ENCODE measurements at places on chromosomes 3 and 15. TPM values are rescaled to one million over a fixed set of nuclear protein-coding genes. Genes with fewer than 3 reads are reported as not detected.

The HIGD2B gene
- total RNA-seq = not detected

- H3K27ac ChIP-seq = peak overlapping the region; percentile 87
- H3K4me1 ChIP-seq = no peaks in the 10 kb centered on the region
- no peaks in the 10 kb centered on the region for H3K27me3 ChIP-seq
- H3K36me3 ChIP-seq = no peaks in the 10 kb centered on the region
Measured at GRCh38 chr15:72685301-72685924, 569 bp downstream of the HIGD2B start.

GRCh38 chr3:152382312-152383135, 113.8 kb downstream of the MBNL1 start:
- peak overlapping the region; percentile 24 for H3K4me3 ChIP-seq
- H3K27ac ChIP-seq = peak overlapping the region; percentile 74
- no peak for DNase-seq
- no peaks in the 10 kb centered on the region for H3K27me3 ChIP-seq
- H3K36me3 ChIP-seq = no peaks in the 10 kb centered on the region

The LSAMP gene
- 2.5 TPM for total RNA-seq

DNA sequence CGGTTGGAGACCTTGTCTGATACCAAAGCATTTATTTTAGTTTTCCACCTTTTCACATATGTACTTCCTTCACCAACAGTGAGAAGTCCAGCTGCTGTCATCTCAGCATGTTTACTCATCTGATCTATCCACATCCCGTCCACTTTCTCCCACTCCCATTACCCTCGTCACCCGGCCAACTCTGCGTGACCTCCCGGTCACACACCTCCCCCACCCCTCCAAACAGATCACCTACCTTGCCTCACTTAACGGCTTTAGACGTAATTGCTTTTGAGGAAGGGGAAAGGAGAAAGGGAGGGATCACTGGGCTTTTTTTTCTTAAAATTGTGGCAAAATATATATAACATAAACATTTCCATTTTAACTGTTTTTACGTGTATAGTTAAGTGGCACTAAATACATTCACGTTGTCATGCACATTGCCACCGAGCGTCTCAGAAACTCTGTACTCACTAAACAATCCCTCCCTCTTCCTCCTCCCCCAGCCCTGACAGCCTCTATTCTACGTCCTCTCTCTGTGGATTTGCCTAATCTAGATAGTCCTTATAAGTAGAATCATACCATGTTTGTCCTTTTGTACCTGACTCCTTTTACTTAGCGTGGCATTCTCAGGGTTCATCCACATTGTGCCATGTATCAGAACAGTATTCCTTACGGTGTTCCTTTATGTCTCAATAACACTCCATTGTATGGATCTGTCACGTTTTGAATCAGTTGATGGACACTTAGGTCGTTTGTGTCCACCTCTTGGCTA, 67.2 kb downstream of the LMLN start:
- no peaks in the 10 kb centered on the region for H3K27me3 ChIP-seq
- no peak overlapping the region for H3K27ac ChIP-seq
- H3K36me3 ChIP-seq = no peaks in the 10 kb centered on the region
- H3K4me1 ChIP-seq = no peaks in the 10 kb centered on the region
- no peak for DNase-seq
- H3K4me3 ChIP-seq = no peak overlapping the region

- no peaks in the 10 kb centered on the region for H3K27me3 ChIP-seq
- no peaks in the 10 kb centered on the region for H3K4me1 ChIP-seq
- peak overlapping the region; percentile 53 for H3K27ac ChIP-seq
- DNase-seq = no peak
Measured at GRCh38 chr3:111723293-111724215, 128.4 kb upstream of the ZBED2 start.

The SLC28A2 gene
- not detected for total RNA-seq

The GOLGA8J gene
- total RNA-seq = not detected

The RETNLB gene
- total RNA-seq = not detected

GRCh38 chr3:189975391-189975990, 145.2 kb downstream of the P3H2 start:
- no peak for DNase-seq
- H3K4me1 ChIP-seq = no peaks in the 10 kb centered on the region
- H3K27ac ChIP-seq = peak overlapping the region; percentile 31
- no peak overlapping the region for H3K4me3 ChIP-seq

The CXCR6 gene
- total RNA-seq = not detected

GRCh38 chr3:120172070-120172469, 77.8 kb upstream of the GSK3B start:
- no peaks in the 10 kb centered on the region for H3K36me3 ChIP-seq
- H3K4me3 ChIP-seq = no peak overlapping the region
- no peaks in the 10 kb centered on the region for H3K4me1 ChIP-seq
- H3K27me3 ChIP-seq = no peaks in the 10 kb centered on the region
- peak; percentile 25 for DNase-seq
- no peak overlapping the region for H3K27ac ChIP-seq

- no peaks in the 10 kb centered on the region for H3K4me1 ChIP-seq
- H3K27ac ChIP-seq = no peak overlapping the region
- no peak for DNase-seq
- H3K27me3 ChIP-seq = no peaks in the 10 kb centered on the region
- no peaks in the 10 kb centered on the region for H3K36me3 ChIP-seq
- H3K4me3 ChIP-seq = no peak overlapping the region
Measured at GRCh38 chr3:42900226-42901072, 5.5 kb upstream of the ZNF662 start.

DNA sequence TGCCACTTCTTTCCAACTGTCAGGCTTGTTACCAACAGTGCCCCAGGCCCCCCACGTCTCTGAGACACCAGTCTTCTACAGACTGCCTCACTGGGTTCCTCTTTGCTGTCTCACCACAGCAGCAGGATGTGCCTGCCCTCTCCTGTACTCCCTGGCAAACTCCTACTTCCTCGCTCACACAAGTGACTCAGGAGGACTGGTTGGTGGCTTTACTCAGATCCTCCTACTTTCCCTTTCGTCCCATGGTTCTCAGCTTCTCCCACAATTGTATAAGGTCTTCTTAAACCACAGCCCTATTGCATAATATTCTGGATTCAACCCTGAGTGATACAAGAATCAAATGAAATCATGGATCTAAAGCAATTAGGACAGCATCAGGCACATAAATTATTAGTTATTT, 246.6 kb upstream of the PROK2 start:
- H3K27ac ChIP-seq = no peak overlapping the region
- no peaks in the 10 kb centered on the region for H3K27me3 ChIP-seq
- no peaks in the 10 kb centered on the region for H3K36me3 ChIP-seq
- H3K4me1 ChIP-seq = no peaks in the 10 kb centered on the region

DNA sequence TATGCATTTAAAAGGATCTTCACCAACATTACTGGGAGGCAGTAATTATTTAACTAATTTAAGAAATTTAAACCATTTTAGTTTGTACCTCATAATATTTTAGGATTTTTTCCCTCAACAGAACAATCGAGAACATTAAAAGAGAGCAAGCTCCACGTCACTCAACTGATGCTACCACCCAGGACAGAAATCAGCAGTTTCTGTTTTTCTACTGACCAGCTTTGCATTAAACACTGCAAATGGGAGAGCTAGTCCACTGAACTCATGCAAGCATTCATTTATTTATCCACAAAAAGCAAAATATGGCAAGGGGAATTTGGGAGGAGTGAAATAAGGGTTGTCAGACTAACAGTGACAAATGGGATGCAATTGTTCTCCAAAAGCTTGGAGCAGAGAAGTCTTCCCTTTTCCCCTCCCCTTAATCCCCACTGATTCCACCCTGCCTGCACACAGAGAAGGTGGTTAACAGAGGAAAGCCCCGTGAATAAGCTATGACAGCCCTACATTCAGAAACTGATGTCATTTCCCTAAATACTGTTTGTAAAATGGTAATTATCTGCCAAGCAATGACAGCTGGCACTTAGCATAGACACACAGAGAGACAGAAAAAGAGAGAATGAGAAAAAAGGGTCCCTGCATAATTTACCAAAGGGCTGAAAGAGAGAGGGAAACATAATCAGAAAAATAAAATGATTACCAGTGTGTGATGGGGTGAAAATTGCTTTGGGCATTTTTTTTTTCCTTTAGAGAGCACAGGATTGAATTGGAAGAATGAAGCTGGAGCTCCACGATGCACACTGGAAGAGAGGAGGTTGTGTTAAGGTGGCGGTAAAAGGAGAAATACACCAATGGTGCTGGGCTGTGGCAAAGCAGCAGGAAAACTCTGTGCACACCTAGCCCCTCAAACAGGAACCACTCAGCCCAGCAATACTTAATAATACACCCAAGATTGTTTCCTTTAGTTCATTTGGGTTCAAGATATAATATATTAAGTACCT, 777.4 kb downstream of the TUSC7 start:
- H3K36me3 ChIP-seq = no peaks in the 10 kb centered on the region
- H3K27ac ChIP-seq = no peak overlapping the region
- H3K4me1 ChIP-seq = no peaks in the 10 kb centered on the region

DNA sequence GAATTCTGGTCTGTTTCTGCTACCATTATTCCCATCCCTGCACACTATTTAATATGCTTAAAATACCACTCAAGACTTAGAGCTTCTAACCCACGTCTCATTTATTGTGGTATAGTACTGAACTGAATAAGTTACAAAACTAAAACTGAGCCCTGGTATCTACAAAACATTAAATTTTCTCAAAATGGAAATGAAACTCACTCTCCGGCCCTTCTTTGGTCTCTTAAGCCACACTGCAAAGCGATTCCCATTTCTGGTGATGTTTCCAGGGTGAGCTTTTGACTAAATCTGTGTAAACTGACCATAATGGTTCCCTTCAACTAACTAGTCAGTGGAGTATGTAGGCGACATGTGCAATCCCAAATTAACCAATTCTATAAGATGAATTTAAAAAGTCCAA, 18.6 kb downstream of the KPNA4 start:
- no peaks in the 10 kb centered on the region for H3K27me3 ChIP-seq
- no peak overlapping the region for H3K27ac ChIP-seq
- no peaks in the 10 kb centered on the region for H3K4me1 ChIP-seq
- H3K4me3 ChIP-seq = no peak overlapping the region
- H3K36me3 ChIP-seq = no peaks in the 10 kb centered on the region
- no peak for DNase-seq

GRCh38 chr3:67655364-67656121, 1.1 kb upstream of the SUCLG2 start:
- peak; percentile 20 for DNase-seq
- no peaks in the 10 kb centered on the region for H3K4me1 ChIP-seq
- no peak overlapping the region for H3K27ac ChIP-seq
- peak overlapping the region; percentile 96 for H3K4me3 ChIP-seq

The CHRM5 gene
- total RNA-seq = not detected

The ASB14 gene
- not detected for total RNA-seq

DNA sequence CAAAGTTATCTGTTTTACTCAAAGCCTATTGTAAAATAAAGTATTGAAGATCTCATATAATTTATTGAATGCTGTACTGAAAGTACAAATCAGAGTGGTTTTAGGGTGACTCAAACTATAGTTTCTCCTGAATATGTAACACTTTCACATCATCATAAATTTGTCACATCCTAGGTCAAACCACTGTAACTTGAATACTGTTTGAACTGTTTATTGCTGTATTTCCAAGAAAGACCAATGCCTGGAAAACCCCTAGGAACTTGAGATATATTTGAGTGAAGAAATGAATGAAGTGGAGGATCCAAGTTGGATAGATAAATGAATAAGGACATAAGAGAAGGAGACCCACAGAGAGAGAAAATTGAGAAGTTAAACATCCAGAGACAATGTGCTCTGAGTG, 348.2 kb downstream of the GRM7 start:
- H3K4me1 ChIP-seq = no peaks in the 10 kb centered on the region
- no peak overlapping the region for H3K27ac ChIP-seq
- H3K27me3 ChIP-seq = no peaks in the 10 kb centered on the region
- no peak overlapping the region for H3K4me3 ChIP-seq

- no peak for DNase-seq
- no peak overlapping the region for H3K27ac ChIP-seq
- no peaks in the 10 kb centered on the region for H3K4me1 ChIP-seq
- no peaks in the 10 kb centered on the region for H3K36me3 ChIP-seq
- H3K27me3 ChIP-seq = no peaks in the 10 kb centered on the region
- no peak overlapping the region for H3K4me3 ChIP-seq
Measured at GRCh38 chr3:175478301-175478700, 619.2 kb downstream of the NAALADL2 start.

The FAM227B gene
- total RNA-seq = 6.8 TPM

GRCh38 chr15:97652700-97653167, 307.8 kb upstream of the ARRDC4 start:
- H3K36me3 ChIP-seq = no peaks in the 10 kb centered on the region
- no peaks in the 10 kb centered on the region for H3K27me3 ChIP-seq
- no peak overlapping the region for H3K4me3 ChIP-seq
- H3K4me1 ChIP-seq = no peaks in the 10 kb centered on the region
- DNase-seq = no peak

- no peaks in the 10 kb centered on the region for H3K4me1 ChIP-seq
- H3K27ac ChIP-seq = no peak overlapping the region
- no peaks in the 10 kb centered on the region for H3K27me3 ChIP-seq
- H3K4me3 ChIP-seq = no peak overlapping the region
- DNase-seq = no peak
Measured at GRCh38 chr3:118412503-118412902, 622.1 kb downstream of the IGSF11 start.

- H3K27me3 ChIP-seq = no peaks in the 10 kb centered on the region
- H3K27ac ChIP-seq = peak overlapping the region; percentile 71
- H3K4me1 ChIP-seq = no peaks in the 10 kb centered on the region
- no peak for DNase-seq
- peak overlapping the region; percentile 15 for H3K4me3 ChIP-seq
- H3K36me3 ChIP-seq = no peaks in the 10 kb centered on the region
Measured at GRCh38 chr3:69199942-69200341, 77.5 kb upstream of the LMOD3 start.

GRCh38 chr3:192851821-192852372, 65.8 kb downstream of the MB21D2 start:
- H3K27ac ChIP-seq = no peak overlapping the region
- no peaks in the 10 kb centered on the region for H3K4me1 ChIP-seq
- no peak for DNase-seq
- H3K27me3 ChIP-seq = no peaks in the 10 kb centered on the region
- no peaks in the 10 kb centered on the region for H3K36me3 ChIP-seq

DNA sequence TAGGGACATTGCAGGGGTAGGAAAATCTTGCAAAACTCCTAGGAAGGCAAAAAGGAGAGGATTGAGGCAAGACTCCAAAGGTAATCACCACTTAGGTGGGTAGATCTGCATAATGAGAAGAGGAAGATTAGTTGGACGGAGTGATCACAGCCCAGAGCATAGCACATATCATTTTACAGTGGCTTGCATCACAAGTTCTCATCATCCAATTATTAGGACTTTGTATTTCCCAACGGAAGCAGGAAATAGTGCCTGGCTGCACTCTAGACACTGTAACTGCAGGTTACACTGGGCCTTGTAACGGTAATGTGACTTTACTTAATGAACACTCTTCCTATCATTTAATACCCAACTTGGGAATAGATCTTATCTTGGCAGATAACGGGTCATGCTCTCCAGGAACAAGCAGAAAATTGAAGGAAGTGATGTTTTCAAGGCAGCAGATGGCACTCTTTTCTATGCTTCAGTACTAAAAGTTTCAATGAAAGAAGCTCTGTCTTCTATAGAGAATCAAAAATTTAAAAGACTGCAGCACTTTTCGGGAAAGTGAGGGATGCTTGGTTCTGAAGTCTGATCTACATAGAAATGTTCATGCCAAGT, 101.9 kb upstream of the KCNMB2 start:
- no peak for DNase-seq
- no peaks in the 10 kb centered on the region for H3K4me1 ChIP-seq
- H3K4me3 ChIP-seq = no peak overlapping the region
- H3K36me3 ChIP-seq = no peaks in the 10 kb centered on the region
- H3K27me3 ChIP-seq = no peaks in the 10 kb centered on the region

- no peak overlapping the region for H3K4me3 ChIP-seq
- H3K27me3 ChIP-seq = no peaks in the 10 kb centered on the region
- no peaks in the 10 kb centered on the region for H3K36me3 ChIP-seq
- H3K27ac ChIP-seq = no peak overlapping the region
- H3K4me1 ChIP-seq = no peaks in the 10 kb centered on the region
- DNase-seq = no peak
Measured at GRCh38 chr3:160981217-160981938, 123.8 kb downstream of the B3GALNT1 start.

The EHD4 gene
- 19.9 TPM for total RNA-seq
